WERI-Rb-1 (cell line): ENCODE measurements at places on chromosomes 4 and X.

GRCh38 chr4:110184791-110185155, 13.6 kb downstream of the ELOVL6 start:
- DNase-seq: no peak

GRCh38 chr4:116066711-116067245, 953.4 kb upstream of the NDST4 start:
- DNase-seq: no peak

GRCh38 chr4:13849778-13850177, 222.3 kb upstream of the BOD1L1 start:
- no peak for DNase-seq

DNA sequence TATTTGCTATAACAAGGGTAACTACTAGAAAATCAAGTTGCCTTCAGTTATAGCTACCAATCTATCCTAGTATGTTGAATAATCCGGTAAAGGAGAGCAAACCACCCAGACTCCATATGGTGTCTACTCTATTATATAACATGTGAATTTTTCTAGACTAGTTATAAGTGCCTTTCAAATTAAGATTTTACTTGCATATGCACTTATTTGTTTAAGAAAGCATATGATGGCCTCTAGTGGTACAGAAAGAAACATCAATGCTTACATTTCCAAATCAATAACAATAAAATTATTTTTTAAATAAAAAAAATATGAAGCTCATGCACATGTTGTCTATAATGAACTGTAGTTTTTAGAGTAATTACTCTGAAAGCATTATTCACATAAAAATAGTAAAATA, 1516.4 kb upstream of the PABPC4L start:
- no peak for DNase-seq

DNA sequence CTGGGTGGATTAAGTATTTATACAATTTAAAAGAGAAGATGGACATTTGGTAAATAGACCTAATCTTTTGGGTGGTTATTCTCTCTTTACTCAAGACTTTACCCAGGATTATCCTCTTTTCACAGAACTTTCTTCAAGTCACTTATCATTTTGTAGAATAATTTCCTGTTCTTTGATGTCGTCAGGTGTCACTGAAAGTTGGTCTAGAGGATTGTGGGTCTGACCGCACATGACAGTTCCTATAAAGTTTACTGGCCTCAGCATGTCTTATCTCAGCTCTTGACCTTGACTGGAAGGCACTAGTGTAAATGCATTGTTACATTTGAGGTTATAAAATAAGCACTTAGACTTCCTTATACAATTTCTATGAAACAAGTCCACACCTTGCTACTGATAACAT, 139.9 kb upstream of the SLC4A4 start:
- no peak for DNase-seq

GRCh38 chr4:3073158-3074077, 920 bp downstream of the HTT-AS start:
- DNase-seq: peak; percentile 33

DNA sequence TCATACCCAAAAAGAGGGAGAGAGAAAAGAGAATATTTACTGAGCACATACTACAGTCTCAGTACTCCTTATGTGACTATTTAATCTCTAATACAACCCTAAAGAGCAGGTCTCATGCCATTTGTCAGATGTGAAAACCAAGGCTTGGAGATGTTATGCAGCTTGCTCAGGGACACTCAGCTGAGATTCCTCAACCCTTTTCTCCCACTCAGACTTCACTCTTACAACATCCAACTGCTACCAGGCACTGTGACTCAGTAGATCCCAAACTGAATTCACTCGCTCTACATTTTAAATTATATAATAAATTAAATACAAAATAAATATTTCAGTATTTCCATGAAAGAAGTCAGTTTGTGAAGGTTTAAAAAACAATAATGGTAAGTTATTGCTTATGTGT, 53.7 kb downstream of the TSPAN5 start:
- no peak for DNase-seq

- no peak for DNase-seq
Measured at GRCh38 chrX:16708016-16708415, 4.5 kb downstream of the CTPS2 start.

DNA sequence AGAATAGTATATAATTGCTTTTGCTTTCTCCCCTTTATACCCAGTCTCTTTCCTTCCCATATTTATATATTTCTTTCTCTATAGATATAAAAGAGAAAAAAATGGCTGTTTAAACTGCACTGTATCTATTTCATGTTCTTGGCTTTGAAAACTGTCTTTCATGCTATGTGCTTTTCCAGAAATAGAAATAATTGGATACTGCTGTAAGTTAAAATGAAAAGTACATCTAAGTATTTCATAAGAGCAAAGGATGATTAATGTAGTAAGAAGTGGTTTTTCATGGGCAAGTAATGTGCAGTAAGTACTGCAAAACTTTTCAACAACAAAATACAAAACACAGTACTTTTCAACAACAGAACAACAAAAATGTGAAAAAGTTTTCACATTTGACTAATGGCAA, 237.9 kb downstream of the SNCA start:
- no peak for DNase-seq

DNA sequence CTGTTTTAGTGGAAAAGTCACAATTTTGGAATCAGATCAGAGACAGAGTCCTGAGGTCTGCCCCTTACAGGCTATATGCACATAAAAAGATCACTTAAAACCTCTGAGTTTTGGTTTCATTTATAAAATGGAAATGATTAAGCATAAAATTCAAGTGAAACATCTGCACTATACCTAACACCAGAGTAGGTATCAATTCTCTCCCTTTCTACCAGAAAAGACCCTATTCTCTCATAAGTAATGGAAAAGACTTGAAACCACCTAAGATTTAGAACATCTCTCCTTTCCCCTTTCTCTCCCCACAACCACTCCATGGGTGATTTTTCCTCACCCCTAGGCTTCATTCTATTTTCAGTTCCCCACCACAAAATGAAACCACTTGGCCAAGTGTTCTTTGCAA, 907 bp downstream of the LHFPL1 start:
- no peak for DNase-seq

DNA sequence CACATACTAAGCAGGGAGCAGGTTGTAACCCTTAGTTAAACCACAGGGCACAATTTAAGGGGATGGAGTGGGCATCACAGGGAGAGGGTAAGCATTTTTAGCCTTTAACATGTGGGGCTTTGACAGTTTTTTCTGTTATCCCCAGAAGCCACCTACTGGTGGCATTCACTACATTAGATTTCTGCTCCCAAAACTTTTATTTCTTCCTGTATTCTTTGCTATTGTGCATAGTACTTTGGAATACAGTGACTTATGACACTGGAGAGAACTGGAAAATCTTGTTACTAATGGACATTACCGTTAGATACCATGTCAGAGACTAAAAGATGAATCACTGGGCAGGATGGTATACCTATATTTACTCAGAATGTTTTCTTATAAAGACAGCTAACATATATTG, 7.3 kb downstream of the TRIM75 start:
- no peak for DNase-seq

- no peak for DNase-seq
Measured at GRCh38 chr4:81348778-81349094, 123.0 kb downstream of the RASGEF1B start.

- no peak for DNase-seq
Measured at GRCh38 chr4:75547647-75548387, 8.0 kb upstream of the ODAPH start.

DNA sequence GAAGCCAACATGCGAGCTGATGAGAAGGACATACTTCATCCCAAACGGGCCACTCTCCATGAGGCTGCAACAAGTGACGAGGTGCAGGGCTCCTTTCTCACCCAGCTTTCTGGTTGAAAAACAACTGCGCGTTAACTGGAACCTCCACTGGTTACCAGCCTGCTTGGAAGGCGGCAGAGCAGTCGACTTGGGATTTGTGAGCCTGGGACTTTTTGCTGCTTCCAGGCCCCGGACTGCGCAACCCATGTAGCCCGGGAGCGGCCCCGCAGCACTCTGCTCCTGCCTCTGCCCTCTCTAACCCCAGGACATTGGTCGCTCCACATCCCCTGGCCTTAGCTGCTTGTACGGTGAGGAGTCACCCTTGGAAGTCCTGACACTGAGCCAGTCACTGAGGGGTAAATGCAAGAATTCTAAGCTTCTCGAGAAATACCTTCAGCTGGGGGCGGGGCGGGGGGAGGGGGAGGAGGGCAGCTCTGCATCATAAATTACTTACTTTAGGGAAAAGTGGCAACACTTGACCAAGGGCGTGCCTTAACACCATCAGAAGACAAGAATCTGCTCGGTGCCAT, 72.7 kb downstream of the MTMR1 start:
- DNase-seq: no peak

- DNase-seq: no peak
Measured at GRCh38 chr4:41028392-41029076, 185.8 kb downstream of the APBB2 start.

DNA sequence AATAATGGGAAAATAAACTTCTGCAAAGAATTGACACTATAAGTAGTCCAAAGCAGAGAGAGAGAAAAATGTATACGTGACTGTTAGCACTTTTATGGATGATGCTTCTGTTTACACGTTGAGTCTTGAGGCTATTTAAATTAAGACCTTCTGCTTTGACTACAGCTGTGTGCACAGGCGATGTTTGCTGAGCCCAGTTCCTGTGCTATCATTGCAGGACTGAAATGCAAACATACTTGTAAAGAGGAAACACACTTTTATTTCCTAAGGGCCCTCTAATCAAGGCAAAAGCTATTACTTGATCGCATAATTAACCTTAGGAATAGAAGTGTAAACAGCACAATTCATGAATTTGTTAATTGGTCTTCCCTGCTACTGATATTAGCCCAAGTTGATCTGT, 226.9 kb downstream of the FBXW7 start:
- no peak for DNase-seq

DNA sequence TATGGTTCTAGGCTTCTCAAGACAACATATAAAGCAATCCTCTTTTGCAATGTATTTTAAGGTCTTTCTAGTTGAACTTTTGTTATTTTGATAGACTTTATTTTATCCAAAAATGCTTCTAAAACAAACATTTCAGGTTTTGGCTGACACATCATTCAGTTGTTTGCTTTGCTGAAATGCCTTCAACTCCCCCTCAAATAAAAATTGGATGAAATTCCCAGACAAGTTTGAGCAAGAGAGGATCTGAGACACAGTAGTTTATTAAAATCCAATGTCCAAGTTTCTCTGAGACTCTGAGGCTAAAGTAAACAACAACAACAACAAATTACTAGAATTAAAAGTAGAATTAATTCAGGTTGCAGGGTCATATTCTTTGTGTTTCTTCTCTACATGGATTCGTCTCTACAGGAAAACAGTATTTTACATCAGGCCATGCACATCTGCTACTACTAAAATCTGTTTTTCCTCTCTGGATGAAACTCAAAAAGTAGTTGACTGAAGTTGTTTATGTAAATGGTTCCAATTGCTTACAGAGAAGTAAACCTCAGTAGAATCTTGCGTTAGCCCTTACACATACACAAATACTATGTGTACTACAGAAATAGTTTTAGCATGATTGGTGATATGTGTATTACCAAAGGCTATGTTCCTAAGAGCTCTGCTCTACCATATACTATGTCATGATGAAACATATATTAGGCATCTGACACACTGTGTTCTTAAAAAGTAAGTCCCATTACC, 64.9 kb downstream of the PRSS12 start:
- DNase-seq: no peak

DNA sequence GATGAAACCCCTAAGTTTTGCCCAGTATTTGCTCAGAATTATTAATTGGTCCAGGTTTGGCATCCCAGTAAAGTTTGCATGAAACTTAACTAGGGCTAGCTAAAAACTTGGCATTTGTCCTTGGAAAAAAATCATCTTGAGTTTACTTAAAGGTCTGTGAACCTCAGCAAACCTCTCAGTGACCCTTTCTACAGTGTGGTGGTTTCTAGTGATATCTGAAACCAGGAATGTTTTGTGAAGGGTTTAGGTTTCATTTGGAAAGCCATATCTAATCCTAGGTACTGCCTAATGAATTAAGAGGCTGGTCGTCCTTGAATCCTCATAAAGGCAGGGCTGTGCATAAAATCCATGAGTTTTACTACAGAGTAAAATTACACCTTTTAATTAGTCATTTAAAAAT, 218.5 kb upstream of the ANKRD50 start:
- DNase-seq: no peak

DNA sequence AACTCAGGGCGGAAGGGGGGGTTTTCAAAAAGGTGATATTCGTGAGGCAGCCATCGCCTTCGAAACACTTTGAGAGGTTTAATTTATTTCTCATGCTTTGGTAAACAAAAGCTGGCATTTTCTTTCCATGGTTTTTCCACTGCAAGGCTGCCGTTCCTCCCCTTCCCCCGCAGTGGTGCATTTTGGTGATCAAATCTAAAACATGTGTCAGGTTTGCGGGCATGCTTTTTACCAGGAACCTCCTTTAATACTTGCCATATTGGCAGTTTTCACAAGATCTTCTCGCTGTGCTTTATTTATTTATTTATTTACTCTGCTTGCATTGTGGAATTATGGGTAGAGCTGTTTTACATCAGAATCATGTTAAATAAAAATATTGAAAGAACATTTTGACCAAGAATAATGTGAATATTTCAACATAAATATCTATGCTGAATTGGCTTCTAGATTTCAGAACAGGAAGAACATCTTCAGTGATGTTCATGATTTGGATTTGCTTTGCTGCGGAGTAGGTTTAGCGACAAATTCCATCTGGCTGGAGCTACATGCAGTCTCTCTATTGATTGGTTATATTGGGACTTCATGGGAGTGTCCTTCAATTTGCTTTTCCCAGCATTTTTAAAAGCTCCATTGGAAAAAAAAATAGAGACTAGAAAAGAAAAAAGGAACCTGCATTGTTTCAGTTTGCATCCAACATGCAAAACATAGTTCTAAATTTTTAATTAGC, 54.4 kb downstream of the STOX2 start:
- no peak for DNase-seq

- DNase-seq: no peak
Measured at GRCh38 chrX:134459683-134460004, 321 bp upstream of the HPRT1 start.

DNA sequence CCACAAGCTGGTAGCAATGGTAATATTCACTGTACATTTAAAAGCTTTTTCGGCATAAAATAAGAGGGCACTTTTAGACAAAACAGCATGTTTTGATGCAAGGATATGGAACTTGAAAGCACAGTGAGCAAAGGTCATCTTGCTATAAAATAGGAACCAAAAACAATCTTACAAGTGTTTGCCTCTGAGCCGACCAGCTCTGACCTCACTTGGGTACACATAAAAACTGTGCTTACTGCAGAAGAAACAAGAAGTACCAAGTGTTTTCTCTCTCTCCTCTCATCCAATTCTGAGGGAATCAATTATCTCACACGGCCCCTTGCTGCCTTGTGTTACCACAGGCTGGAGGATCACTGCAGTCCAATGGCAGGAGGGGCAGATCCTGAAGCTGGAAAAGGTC, 4.8 kb upstream of the IQSEC2 start:
- DNase-seq: no peak

DNA sequence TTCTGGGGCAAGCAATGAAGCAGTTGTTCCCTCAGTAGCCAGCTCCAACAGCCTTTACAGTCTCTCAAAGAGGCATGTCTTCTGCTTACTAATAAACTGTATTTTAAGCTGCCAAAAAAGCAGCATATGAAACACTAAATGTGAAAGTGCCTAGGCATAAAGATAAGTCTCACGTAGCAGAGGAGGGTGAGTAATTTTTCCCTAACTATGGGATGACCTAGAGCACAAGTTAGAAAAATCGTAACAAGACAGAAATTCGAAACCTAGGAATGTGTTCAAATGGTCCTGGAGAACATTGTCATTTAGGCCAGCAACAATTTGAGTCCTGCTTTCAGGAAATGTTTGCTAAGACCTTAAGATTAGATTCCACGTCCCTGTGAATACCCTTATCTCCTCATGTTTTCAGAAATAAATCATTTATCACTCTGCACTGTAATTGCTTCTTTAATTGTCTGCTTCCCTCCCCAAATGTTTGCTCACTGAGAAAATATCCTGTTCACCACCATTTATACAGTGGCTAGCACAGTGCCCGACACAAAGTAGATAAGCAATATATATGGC, 222.2 kb downstream of the KCNIP4 start:
- no peak for DNase-seq
